ENCODE measurements at places on chromosomes 12 and 14.

DNA sequence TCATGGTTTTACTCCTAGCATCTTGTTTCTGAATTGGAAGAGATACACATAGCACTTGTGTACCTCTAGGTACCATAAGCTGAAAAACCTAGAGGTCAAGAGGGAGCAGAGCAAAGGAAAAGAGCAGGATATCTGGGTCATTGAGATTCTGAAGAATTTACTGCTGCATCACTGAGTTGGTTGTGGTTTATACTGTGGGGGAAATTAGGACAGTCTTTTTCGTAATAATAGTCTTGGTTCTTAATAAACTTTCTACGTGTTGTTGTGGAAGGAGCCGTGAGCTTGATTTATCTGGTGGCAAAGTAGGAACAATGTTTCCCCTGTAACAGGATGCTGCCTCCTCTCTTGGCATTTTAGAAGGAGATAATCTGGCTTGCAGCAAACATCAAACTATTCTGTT, 80.2 kb downstream of the SLC4A8 start:
- DNase-seq: no peak

DNA sequence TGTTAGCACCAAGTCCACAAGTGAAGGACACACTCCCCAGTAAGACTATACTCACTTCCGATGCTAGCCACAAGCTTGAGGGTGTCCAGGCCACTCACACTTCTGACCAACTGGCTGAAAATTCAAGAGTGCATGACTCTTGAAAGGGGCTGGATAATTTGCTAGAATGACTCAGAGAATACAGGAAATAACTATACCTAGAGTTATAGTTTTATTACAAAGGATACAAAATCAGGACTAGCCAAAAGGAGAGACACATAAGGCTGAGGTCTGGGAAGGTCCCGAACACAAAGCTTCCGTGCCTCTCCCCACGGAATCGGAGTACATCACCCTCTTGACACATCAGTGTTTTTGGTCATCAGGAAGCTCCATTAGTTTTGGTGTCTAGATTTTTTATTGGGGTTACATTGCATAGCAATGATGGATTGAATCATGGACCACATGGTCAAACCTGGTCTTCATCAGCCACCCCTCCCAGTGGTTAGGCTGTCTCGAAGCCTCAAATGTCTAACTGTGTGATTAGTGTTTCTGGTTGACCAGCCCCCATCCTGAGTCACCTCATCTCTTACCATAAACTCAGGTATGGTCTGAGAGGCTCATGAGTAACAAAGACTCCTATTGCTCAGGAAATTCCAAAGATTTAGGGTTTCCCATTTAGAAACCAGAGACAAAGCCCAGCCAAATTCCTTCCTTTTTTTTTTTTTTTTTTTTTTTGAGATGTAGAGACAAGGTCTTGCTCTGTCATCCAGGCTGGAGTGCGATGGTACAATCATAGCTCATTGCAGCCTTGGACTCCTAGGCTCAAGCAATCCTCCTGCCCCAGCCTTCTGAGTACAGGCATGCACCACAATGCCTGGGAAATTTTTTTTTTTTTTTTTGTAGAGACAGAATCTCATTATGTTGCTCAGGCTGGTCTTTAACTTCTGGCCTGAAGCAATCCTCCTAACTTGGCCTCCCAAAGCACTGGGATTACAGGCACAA, 472.0 kb upstream of the TBX3 start:
- DNase-seq: no peak

GRCh38 chr12:53482626-53483168, 16.6 kb downstream of the MAP3K12 start:
- no peak for DNase-seq

- DNase-seq: no peak
These were observed 89.7 kb upstream of the PARP11 start for GRCh38 chr12:3962631-3963483.

DNA sequence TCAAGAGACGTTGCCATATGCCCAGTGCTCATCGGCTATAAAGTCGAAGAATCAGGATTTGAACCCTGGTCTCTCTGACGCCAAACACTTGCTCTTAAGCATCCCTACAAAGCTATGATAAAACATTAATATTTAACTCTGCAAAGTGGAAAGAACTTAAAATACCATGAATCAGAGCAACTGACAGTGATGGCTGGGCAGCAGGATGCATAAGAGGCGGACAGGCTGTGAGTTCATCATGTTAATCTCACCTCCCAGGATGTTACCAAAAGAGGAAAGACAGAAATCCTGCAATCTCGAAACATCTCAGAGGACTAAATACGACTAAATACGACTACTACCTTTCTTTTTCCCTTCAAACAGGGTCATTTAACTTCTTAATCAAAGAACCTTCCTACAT, 5.8 kb downstream of the DICER1 start:
- no peak for DNase-seq

DNA sequence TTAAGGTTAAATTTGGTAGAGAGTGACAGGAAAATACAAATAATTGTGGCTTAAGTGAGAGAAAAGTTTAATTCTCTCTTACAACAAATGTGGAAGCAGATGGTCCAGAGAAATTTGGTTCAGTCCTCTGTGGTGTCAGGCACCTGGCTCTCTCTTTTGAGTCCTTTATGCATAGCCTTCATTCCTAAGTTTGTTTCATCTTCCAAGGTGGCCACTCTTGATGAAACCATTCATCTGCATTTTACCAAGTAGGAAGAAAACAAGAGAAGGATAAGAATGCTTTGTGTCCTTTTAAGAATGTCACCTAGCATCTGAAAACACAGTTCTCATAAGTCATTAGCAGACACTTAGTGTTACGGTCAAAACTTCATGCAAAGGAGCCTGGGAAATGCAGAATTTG, 442.5 kb downstream of the CCER1 start:
- DNase-seq: peak; percentile 25

GRCh38 chr12:38586789-38587188, 270.2 kb downstream of the ALG10B start:
- DNase-seq: no peak
